ENCODE measurements at places on chromosomes 12 and 14.

DNA sequence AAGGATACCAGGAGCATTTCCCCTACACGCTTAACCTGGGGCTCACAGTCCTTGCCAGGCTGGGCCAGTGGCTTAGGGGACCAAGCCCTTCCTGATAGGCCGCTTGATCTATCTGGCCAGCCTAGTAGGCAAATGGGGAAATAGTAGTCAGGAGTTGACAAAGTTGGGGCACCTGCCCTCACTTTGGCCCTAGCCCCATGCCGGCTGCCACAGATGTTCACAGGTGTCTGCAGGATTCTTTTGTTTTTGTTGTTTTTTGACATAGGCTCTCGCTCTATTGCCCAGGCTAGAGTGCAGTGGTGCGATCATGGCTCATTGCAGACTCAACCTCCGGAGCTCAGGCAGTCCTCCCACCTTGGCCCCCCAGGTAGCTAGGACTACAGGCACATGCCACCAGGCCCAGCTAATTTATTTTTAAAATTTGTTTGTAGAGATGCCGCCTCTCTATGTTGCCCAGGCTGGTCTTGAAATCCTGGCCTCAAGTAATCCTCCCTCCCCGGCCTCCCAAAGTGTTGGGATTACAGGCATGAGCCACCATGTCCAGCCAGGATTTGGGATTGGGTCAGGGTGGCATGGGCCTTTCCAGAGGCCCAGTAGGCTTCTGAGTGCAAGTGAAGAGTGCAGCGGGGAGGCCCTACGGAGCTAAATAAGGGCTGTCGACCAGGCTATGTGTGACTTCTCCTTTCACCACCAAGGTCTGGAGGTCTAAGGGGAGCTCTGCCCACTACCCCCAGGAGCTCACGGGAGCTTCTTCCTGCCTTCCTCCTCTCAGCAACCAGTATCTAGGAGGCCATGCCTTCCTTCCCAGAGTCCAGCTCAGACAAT lies 15.5 kb upstream of the HDAC7 start:
- DNase-seq = no peak

DNA sequence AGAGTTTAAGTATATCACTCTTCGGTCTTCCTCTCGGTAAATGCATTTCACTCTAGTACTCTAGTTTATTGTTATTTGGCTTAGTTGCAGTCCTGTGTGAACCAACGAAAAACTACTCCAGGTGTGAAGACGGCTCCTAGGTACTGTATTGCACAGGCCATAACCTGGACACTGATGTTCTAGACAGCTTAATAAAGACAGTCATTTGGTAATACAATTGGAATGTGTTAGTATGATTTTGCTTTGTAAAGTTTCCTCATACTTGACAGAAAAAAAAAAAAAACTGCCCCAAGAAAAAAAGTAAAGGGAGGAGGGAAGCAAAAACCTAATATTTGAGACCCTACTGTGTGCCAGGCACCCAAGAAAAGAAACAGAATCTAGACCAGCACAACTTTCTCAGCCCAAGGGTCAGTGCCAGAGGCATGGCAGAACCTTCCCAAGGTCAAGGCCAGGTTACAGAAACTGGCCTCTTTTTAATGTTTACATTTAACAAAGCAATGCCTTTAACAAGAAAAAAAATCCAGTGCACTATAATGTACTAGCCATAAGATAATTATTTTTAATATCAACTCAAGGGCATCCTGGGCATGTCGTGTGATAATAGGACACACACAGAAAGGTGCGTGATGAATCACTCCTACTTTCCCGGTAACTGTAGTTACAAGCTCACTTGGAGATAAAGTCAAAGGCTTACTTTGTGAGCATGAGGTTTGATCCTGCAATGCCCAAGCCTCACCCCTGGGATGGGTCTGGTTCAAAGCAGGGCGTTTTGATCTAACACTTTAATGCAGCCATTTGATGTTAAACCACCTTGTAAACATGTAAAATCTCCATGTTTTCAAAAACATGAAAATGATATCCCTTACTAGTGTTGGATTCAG lies 110.6 kb downstream of the BMP4 start:
- no peak for DNase-seq

DNA sequence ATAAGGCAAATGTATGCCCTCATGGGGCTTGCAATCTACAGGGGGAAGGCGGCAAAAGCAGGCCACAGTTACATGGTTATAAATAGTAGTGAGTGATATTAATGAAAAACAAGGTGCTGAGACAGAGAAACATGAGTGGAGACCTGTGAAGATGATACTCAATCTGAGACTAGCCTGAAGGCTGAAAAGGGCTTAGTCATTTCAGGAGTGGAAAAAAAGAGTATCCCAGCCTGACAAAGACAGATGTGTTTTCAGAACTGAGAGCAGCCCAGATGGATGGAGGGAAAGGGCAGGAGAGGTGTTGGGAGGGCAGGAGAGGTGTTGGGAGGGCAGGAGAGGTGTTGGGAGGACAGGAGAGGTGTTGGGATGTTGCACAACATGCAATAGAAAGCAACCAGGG lies 181.9 kb downstream of the C12orf42 start:
- DNase-seq = no peak

- no peak for DNase-seq
Measured at GRCh38 chr14:26429205-26429604, 168.6 kb downstream of the NOVA1 start.

DNA sequence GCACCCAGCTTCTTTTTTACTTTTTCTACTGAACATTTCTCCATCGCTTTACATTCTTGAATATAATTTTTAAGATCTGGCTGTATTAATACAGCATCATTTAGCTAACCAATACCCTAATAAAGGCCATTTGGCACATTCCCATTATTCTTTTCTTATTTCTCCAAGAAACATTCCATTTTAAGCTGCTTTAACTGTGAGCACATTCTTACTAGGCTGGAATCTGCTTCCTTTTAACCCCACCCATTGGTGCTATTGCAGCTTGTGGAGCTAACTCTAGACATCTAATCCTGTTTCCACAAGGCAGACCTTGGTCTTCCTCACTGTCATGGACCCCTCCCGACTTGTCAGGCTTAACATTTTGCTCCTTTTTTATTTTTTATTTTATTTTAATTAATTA lies 15.2 kb downstream of the CALM1 start:
- DNase-seq = no peak

DNA sequence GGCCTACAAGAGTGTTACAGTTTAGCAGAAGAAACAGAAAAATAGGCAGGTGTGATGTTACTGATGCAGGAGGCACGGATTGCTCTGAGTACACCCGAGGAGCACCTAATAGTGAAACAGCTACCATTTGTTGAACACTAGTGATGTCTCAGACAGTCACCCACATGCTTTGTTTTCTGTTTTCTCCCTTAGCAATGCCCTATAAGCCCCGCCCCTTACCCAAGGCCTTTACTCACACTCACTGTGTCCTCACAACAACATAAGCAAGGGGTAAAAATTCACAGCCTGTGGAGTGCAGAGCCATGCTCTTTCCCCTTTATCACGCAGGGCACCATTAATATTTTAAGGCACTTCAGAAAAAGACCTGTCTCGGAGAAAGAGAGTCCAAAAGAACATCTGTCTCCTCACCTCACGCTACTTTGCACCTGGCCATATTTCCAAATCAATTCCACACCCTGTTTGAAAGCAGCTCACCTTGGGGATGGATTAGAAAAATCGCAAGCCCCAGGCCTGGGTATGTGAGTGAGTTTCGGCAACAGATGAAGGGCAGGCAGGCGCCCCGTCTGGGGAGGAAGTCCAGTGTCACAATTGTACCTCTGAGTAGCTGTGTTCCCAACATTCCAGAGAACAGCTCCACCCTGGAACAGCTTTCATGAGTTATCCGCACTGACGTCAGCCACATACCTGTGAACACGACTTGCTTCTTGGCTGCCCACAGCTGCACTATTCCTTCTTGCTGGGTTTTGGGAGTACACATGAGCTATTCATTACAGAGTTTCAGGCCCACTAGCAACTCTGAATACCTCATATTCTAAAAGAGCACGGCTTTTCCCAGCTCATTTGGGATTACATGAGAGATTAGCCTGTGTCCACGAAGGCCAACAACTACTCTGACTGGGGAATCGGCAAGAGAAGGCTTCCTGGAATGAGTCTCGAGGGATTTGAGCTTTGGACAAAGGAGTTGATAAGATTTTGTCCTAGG lies 26.0 kb downstream of the MAPK1IP1L start:
- no peak for DNase-seq

GRCh38 chr14:57930241-57930975 lies 64.5 kb upstream of the SLC35F4 start:
- no peak for DNase-seq

DNA sequence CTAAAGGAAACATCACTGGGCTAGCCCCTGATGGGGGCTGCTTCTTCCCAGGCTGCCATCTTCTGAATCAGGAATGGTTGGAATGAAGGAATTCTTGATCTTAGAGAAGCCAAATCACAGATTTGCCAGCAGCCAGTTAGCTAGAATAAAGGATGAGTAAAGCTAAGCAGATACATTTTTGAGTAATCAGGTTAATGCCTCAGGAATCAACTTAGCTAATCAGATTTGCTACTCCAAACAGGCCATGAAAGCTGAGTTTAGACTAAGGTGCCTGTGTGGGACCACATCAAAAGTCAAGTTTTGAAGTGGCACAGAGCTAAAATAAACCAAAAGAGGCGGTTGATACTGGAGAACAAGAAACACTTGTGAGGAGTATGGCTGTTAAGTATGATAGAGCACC lies 28.8 kb upstream of the LMO3 start:
- DNase-seq = no peak

DNA sequence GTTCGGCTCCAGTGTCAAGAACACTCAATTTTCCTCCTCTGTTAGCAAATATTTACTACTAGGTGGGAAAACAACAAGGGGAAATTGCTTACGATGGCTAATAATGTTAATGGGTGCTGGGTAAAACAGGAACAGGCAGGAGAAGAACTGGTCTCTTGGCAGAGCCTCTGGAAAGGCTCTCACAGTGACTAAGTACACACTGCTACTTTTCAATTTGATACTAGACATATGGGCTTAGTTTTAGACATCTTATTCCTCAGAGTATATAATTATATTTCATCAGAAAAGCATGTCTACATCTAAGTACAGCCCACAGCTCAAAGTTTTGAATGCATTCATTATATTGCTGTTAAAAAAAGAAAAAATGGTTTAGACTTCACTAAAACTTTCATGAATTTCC lies 65.4 kb upstream of the SAV1 start:
- DNase-seq = no peak

- DNase-seq = no peak
Measured at GRCh38 chr12:94074980-94075629, 73.3 kb upstream of the PLXNC1 start.

DNA sequence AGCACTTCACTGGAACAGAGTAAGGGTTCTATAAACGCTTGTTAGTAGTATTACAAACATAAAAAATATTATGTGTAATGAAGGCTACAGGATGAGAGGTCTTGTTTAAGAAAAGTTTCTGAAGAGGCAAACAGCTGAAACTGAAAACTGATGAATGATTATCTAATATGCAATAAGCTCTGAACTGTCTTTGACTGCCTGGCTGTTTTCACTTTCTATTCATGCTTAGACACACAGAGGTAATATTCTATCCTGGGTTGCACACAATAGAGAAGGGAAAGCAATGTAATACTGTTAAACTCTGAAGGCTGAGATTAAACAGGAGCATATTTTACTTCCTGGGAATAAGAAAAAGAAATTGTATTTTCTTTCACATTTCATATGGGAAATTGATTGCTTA lies 251.3 kb downstream of the ALX1 start:
- no peak for DNase-seq

DNA sequence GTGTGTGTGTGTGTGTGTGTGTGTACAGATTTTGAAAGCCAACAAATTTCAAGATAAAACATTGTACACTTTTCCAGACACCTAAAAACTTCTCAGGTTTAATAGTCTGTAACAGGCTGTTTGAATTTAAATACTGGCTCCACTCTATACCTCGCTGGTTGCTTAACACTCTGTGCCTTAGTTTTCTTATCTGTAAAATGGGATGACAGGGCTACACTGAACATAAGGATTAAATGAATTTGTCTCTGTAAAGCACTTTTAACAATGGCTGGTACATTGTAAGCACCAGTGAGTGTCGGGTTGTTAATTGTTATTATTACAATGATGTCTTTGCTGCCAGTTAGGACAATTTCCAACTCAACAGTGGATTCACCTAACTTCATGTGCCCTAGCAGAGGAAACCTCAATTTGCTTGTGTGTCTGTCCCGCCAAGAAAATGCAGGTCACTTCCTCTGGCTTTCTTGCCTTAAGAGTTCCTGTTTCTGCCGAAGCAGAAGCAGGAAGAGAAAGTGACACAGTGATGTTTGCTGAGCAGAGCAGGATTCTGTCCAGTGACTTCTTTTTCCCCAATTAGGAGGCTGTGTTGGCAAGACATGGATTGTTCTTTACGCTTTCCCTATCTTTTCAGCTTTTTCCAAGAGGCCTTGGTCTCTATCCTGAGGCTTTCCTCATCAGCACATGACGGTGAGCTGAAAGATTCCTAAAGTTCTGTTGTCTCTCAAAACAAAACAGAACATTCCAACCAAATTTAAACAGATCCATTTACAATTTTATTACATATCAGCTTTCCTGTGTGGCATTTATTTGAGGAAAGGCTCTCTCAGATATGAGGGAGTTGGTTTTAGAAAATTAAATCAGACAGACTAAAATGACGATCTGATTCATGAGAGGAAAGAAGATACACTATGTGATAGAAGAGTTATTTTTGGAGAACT lies 154.1 kb upstream of the ATP2B1 start:
- DNase-seq = no peak

- DNase-seq = no peak
Measured at GRCh38 chr12:95857156-95857555, 1.6 kb upstream of the SNRPF start.

GRCh38 chr12:19529951-19530636 lies 90.8 kb downstream of the AEBP2 start:
- DNase-seq = no peak

DNA sequence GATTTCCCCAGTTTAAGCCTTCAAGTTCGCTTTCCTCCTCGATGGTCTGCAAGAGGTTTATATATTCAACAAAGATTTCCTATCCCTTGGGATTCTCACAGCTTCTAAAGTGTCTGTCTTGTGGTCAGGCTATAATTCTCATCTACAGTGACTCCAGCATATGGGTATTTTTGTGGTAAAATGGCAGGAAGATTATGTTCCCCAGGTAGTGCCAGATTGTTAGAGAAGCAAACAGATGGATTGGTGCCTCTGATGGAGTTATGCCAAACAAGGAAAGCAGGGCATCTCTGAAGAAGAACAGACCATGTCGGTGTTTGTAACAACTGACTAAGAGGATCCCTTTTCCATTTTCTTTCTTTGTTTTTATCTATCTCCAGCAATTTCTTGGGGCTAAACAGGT lies 5.5 kb upstream of the CCDC175 start:
- no peak for DNase-seq

GRCh38 chr12:23133471-23133870 lies 508.5 kb downstream of the ETNK1 start:
- DNase-seq = no peak

DNA sequence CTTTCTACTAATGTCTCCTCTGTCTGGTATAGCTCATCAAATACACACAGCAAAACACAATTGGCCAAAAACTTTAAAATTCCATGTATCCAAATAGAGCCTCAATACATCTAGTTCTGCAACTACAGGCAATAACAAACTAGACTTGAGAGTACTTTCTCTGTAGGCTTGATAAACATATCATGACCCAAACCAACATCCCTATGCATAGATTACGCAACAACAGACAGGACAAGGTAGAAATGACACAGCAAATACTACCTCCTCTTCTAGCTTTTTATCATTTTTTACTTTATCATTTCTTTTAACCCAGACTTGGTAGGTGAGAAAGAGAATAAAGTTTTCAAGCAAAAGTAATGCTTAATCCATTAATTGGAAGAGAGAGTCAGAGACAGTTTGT lies 41.8 kb downstream of the EML5 start:
- no peak for DNase-seq

All from caudate nucleus (tissue), 63 donors.